ENCODE measurements at places on chromosomes 7 and 10.

DNA sequence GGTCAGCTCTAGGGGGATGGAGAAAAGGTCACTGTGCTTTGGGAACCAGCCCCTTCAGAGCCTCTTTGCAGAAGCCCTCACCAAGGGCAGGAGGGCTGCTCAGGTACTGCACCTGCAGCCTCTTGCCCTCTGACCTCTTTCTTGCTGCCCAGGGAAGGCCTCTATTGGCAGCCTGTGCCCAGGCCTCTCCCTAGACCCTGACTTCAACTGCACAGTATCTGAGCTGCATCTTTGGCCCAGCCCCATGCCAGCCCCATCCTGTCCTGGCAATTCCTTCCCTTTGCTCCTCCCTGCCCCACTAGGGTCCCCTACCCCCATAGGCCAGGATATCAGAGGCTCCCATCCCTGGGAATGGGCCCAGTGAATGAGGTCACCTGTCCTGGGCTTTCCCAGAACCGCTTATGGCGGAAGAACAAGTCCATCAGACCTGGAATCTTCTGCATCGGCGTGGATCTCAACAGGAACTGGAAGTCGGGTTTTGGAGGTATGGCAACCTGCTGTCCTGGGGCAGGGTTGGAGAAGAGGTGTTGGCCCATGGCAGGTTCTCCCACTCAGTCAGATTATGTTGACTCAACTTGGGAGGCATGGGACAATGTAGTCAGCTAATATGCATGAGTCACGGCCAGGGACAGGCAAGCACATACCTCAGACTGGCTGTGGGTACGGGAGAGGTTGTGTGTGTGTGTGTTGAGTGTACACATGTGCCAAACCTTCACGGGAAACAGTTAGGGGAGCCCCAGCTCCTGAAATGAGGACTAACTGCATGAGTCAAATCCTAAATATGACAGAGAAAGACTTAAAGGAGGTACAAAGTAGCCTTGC is 17.1 kb upstream of the CPA1 start:
- peak; percentile 84 for DNase-seq

DNA sequence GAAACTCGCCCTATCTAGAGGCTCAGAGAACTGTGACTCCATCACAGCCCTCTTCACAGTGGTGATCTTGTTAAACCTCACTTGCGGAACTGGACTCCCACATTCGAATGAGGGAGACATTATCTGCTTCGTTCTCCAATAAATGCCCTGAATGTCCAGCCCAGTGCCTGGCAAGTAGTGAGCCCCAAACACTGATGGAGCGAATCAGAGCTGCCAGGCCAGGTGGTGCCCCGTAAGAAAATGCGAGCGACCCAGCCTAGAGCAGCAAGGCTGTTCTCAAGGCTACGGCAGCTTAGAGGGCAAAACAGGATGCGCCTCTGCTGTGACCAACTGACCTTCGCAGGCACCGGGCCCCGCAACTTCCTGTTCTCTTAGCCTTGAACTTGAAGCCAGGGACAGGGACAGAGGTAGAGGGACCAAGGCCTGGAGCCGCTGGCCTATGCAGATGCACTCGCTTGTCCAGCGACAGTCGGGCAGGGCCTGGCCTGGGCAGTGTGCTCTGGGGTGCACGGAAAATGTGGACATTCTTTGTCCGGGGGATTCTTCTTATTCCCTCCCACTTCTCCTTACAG is 217.6 kb downstream of the TCERG1L start:
- no peak for DNase-seq

- DNase-seq = peak; percentile 90
Observed at GRCh38 chr7:2820508-2820934, 23.6 kb downstream of the GNA12 start.

DNA sequence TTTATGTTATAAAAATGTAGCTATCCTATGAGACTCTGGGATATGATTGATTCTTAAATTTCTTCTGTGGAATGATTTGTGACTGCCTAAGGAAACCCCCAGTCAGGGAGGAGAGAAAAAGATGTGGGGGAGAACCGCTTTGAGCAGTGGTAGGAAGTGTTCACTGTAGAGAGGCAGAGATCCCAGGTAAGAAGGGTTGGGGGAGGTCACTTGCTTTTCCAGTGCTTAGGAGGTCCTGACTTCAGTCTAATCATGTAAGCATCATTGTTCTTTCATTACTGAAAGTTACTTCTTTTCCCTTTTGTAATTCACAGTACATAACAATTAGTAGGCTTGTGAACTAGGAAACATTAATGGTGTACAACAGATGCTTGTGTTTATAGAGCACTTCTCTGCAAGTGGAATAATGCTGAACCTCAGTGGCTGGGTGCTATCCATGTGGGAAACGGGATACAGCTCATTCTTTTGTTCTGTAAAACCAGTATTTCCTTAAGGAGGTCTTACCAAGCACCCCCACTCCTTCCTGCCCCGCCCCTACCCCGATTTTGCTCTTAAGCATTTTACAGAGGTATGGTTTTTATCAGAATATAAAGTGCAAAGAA is 165.4 kb downstream of the ST7 start:
- no peak for DNase-seq

DNA sequence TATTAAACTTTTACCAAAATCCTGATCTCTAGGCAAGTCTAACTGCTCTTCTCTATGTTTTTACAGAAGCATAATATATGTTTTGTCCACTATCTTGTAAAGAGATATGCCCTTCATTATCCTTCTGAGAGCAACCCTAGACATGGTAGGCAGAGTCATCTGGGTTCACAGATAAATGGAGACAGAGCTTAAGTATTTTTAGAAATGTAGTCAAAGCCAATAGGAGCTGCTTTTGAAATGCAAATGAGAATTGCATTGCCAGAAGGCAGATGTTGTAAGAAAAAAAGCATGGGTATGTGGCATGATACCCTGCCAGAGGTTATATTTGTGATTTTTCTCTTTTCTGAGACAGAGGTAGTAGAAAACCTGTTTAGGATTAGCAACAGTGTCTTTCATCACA is 964.8 kb downstream of the SORCS3 start:
- DNase-seq = no peak

GRCh38 chr7:143002106-143002505 is 24.8 kb downstream of the OR9A2 start:
- DNase-seq = no peak

DNA sequence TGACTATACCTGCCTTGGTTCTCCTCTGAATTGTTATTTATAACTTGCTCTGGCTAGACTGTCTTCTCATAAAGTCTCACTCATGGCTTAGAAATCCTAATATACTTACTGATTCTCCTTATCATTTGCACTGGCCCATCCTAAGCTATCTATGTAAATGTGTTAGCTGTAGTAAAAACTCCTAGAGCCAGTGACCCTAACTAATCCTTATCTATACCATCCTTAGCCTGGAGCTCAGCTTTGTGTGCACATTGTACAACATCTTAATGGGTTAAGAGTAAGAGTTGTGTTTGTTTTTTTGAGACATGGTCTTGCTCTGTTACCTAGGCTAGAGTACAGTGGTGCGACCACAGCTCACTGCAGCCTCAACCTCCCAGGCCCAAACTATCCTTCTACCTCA is 40.8 kb downstream of the LAMB4 start:
- DNase-seq = no peak

DNA sequence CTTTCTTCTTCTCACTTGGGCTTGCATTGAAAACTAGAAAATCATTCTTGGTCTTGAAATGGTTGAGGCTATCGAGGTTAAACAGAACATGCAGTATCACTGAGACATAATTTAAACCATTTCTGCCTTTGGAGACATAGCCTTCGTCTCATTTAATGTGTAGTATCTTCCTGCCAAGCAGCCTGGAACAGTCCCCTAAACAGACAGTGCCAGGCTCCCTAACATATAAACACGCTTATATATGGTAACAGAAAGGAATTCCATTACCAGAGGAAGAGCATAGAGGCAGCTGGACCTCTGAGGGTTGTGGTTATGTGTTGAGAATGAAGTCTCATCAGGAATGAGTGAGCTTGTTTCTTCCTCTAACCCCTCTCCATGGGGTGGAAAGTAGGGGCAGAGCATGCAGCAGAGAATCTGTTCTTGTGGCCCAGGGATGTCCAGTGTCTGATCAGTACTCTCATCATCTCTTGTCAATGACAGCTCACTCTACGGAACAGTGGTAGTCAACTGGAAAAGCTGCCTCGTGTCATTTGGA is 11.2 kb downstream of the CACNB2 start:
- DNase-seq = no peak

- no peak for DNase-seq
Observed at GRCh38 chr7:132368246-132368900, 207.9 kb downstream of the PLXNA4 start.

- no peak for DNase-seq
Observed at GRCh38 chr10:126851414-126852108, 53.7 kb upstream of the DOCK1 start.

DNA sequence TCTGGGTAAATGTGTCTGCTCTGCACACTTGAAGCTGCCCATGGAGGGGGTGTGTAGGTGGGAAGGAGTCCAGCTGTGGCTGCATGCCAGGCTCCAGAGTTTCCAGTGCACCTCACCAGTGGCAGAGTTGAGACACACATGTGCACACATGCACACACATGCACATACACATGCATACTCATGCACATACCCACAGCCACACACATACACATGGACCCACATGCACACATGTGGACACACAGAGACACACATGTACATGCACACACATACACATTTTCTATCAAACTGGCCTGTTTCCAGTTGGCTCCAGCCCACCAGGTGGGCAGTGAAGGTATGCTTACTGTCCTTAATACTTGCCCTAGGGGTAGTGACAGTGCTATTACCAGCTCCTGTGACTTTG is 99.7 kb downstream of the RAMP3 start:
- no peak for DNase-seq

DNA sequence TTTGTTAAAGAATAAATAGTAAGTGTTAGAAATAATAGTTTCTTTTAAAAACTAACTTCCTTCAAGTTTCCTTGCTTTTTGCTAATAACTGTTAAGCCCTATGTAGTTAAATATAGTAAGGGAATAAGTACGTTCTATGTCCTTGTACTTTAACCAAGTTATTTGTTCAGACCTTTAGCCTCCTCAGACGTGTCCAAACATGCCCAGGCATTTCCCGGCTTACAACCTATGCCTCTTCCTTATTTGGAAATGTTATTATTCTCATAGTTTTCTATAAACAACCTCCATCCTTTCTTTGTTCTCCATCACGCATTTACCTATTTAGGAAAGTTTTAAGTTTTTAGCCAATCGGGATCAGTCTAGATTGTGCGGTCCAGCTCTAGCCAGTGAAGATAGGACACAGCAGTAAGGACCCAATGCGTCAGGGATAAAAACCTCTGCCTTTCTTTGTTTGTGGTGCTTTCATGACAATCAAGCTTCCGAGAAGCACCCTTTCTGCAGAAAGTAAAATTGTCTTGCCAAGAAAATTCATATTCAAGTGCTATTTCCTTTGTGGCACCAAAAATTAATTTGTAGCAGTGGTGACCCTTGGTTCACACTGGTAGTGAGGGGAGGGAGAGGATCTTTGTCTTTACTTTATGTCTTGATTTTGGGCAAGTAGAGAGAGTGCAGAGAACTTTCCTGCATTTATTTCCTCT is 851.3 kb upstream of the POM121L12 start:
- no peak for DNase-seq

DNA sequence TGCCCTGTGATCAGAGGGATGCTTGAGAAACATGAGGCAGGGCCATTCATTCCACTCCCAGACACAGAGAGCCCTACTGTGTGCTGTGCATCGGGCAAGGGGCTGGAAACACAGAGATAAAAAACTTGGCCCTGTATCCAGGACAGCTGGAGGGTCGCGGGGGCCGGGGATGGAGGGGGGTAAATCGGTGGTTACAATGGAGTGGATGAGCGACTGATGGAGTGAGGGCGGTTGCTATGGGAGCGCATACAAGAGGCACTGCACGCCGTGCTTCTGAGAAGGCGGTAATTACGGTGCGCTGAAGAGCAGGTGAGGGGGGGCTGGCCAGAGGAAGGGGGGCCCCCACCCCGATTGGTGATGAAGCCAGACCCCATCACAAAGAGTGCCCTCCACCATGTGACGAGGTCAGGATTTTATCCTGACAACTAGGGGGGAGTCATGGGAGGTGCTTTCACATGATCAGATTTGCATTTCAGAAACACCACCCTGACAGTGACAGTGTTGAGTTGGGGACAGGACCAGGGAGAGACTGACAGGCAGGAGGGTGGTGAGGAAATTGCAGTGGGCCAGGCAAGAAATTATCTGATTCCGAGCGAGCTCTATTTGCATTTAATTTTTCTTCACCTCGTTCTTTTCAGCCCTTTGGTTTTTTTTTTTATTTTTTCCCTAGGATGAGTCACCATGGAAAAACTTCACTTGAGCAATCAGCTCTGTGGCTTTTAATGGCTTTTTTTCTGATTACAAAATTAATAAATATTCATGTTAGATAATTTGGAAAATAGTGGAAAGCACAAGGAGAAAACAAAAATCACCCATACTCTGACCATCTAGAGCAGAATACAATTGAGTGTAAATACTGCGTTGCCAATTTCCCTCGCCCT is 7.8 kb downstream of the CPA5 start:
- DNase-seq = peak; percentile 60

Data from AG20443 (cell line).